Gastrocnemius medialis (tissue), 4 donors: ENCODE measurements at places on chromosomes 5 and 9. TPM values are rescaled to one million over a fixed set of nuclear protein-coding genes. Genes with fewer than 3 reads are reported as not detected.

GRCh38 chr5:32222723-32223470 is 48.8 kb upstream of the GOLPH3 start:
- H3K27ac ChIP-seq = peak overlapping the region; percentile 27
- H3K36me3 ChIP-seq = no peaks in the 10 kb centered on the region
- no peaks in the 10 kb centered on the region for H3K27me3 ChIP-seq

DNA sequence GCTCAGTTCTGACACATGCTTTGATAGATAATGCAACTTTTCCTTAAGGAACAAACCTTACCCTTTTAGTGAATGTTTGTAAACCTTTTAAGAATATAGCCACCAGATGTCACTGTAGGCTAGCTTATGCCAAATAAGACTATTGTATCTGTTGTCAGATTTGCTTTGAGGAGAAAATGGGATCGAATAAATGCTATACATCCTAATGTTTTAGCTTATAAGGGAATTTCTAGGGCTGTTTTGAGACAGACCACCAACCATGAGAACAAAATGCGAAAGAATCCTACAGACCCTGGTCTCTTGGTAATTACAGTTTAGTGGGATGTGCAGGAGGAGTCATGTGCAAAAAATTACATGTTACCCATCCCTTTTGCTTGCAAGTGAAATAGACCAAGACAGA is 127.6 kb upstream of the NMUR2 start:
- no peaks in the 10 kb centered on the region for H3K27me3 ChIP-seq
- DNase-seq = no peak
- no peak overlapping the region for H3K27ac ChIP-seq
- no peaks in the 10 kb centered on the region for H3K36me3 ChIP-seq

The CDH9 gene
- total RNA-seq = not detected

- H3K4me3 ChIP-seq = no peak overlapping the region
- H3K27ac ChIP-seq = peak overlapping the region; percentile 98
- no peaks in the 10 kb centered on the region for H3K27me3 ChIP-seq
- peaks cover 19% of the 10 kb centered on the region for H3K4me1 ChIP-seq
- no peak for DNase-seq
- no peaks in the 10 kb centered on the region for H3K36me3 ChIP-seq
Observed at GRCh38 chr5:142014911-142015584, 2.2 kb upstream of the GNPDA1 start.

DNA sequence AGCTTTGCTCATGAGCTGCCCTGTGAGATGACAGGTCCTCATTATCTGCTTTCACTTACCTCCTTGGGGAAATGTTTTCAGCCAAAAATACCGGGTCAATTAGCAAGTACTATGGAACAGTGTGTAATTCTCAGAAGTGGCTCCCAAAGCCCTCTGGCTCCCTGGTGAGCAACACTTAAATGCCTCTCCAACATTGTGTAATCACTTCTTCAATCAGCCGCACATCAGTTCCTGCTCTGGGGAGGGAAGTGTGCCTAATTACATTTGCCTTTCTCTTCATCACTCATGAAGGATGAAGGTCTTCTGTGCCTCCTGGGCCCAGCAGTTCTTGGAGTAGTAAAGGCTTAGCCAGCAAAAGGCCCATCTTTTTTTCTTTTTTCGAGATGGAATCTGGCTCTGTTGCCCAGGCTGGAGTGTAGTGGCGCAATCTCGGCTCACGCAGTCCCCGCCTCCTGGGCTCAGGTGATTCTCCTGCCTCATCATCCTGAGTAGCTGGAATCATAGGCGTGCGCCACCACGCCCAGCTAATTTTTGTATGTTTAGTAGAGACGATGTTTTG is 23.1 kb downstream of the NIM1K start:
- H3K4me1 ChIP-seq = no peaks in the 10 kb centered on the region
- no peak for DNase-seq
- H3K36me3 ChIP-seq = no peaks in the 10 kb centered on the region
- no peak overlapping the region for H3K4me3 ChIP-seq
- no peak overlapping the region for H3K27ac ChIP-seq
